Stimulated activated CD4-positive, alpha-beta T cell treated with anti-CD3 and anti-CD28 coated beads, TNF-alpha, amount 100 ng/mL, for 48 hours (primary cell): ENCODE measurements at places on chromosomes 12 and 14.

GRCh38 chr14:88026890-88027289 lies 22.0 kb downstream of the GPR65 start:
- DNase-seq = no peak

GRCh38 chr14:37544407-37544806 lies 50.6 kb downstream of the FOXA1 start:
- no peak for DNase-seq

DNA sequence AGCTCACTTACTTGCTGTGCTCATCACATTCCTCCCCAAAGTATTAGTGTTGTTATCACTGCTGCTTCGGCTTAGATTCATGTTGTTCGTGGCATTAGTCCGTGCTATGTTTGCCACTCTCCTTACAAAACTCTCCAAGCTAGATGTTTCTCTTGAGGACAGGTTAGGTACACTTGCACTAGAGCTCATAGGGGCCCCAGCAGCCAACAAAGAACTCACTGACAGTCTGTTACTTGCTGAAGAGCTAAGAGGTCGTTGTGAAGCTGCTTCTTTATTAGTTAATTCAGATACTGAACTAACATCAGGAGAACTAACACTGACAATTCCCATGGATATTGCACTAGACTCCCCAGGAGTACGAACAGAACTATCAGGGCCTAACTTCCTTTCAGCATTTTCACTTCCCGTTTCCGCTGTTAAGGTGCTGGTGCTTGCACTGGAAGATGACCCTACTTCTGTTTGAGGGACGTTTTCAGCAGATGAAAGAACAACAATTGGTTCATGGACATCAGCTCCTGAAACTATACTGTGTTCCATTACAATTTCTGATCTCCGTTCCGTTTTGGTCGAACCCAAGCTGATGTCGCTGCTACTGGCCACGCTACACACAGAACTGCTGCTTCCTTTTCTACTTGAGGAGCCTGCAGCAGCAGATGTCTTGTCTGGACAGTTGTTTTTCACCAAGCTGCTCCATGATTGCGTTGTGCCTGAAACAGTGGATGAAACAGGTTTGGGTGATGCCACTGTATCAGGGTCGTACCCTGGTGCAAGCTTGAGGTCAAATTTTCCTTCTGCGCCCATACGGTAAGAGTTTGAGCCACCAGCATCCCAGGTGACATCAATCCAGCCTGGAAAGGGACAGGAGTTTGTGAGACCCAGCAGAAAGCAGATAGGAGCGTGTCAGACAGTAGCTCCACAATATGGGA lies 78.7 kb downstream of the HECTD1 start:
- DNase-seq = no peak

DNA sequence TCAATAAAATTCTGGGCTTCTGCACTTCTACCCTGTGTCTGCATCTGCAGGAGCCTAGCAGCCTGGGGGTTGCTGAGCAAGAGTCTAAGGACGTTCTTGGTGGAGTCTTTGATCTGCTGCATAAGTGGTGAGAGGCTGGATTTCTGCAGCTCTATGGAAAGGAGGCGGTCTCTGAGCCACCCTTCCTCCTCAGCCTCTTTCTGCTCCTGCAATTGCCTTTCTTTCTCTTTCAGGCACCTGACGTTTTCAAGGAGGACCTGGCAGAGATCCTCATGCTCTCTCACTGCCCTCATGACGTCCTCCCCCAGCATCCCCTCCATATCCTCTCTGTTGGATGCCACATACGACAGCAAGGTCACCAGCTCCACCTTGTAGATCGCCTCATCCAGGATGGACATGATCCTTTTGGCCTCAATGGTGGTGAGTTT lies 13.6 kb upstream of the TPCN1 start:
- DNase-seq = no peak

DNA sequence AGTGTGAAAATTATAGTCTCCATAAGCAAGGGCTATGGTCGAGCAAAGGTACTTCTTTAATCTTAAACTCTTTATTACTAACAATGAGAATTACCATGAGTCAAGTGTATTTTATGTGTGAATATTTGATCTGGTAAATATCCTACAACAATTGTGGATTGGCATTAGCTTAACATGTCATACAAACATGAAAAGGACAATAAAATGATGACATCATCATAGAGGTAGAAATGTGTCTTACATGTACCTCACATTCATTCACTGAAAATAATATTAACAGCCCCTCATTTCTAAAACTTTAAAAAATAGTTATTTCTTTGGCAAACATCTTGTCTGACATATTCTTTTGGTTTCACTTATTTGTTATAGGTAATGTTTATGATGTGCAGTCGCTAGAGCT lies 355.0 kb downstream of the NAV3 start:
- no peak for DNase-seq

GRCh38 chr12:30047516-30048254 lies 263.9 kb upstream of the TMTC1 start:
- no peak for DNase-seq

DNA sequence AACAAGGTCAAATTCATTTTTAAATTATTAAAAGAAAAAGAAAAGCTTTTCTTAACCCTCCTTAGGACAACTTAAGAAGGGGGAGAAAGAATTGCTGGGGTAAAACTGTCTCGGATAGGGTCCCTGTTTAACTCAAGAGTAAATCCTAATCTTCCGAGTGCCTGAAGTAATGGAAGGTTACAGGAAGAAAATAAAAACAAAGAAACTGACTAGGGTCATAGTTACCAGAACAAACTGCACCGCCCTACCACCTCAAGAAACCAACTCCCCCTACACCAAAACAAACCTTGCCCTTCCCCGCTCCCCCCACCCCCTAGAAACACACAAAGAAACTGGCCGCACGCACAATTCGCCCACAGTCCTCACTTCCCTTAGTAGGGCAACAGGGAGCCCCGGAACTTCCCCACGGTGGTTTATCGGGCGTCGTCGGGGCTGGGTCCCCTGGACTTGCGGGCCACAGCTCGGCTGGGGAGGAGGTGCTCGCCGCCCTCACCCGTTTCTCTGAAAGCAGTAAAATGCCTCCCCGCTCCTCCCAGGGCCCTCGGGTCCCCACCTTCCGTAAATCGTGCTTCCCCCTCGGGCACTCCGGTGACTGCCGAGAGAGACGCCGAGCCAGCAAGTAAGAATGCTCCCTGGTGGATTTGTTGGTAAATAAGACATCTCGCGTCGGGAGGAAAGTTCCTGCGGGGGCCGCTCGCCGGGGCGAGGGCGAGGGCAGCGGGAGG lies 2.4 kb downstream of the SINHCAF start:
- DNase-seq = peak; percentile 37

DNA sequence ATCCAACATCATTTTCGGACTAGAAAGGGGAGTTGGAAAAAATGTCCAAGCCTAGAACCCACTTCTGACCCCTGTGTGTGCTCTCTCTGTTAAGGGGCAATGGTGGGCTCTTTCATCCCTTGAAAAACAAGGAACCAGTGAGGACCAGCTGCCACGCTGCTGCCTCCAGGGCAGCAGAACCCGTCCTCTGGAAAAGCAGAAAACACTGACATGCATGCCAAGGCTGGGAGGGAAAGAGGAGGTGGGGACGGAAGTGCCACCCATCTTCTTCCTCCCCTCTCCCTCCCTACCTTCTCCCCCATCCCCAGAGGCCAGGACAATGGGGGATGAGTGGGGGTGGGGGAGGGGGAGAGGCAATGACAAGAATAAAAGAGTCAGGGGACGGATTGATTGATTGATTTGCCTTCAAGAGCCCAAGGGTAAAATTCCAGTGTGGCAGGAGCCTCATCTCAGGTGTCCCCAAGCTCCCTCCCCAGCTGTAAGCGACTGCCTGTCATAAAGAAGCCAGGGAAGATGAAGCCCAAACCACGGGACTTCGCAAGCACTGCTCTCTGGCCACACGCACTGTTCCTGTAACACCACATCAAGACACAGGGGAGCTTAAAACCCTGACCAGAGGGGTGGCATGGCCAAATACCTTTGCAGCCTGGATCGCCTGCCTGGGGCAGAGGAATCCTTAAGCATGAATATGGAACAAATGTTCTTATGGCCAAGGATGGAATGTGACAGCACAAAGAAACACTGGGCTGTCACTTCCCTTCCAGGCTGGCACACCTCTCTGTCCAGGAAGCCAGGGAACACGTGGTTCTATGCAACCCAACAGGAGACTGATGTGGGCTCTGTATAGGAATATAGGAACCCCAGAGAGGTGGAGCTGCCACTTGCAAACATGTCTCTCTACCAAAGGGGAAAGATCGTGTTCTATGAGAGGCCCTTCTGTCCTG lies 38.9 kb upstream of the BDKRB2 start:
- no peak for DNase-seq

DNA sequence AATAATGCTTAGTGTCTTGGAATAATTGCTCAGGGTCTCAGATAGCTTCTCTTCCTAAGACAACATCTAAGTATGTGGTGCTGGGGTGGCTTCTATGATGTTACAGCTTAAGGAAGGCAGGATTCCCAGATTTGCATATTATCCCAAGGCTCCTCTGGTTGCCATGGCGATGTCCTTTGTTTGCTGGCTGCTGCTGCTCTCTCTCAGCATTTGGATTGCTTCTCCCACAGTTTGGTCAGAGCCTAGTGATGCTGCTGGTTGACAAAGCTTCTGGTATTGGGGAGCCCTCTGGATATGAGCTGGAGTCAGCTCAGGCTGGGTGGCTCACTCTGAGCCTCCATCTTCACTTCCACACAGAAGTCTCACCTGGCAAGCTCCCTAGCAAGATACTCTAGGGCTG lies 56.4 kb upstream of the FBXO33 start:
- no peak for DNase-seq

DNA sequence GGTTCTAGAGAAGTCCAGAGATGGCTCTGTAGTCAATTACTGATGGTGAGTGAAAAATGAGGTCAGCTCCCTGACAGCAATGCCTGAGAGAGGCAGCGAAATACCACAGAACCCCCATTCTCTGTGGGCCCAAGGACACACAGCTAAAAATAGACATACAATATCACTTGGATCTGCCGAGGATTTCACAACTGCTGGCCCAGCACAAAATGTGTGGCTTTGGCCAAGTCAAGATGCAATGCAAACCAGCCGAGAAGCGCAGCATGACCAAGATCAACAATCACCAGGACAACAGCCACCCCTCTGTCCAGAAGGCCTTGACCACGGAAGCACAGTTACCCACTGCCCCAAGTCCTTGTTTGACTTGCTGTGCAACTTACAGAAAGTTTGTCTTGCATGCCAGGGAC lies 52.2 kb downstream of the CKAP4 start:
- DNase-seq = no peak

DNA sequence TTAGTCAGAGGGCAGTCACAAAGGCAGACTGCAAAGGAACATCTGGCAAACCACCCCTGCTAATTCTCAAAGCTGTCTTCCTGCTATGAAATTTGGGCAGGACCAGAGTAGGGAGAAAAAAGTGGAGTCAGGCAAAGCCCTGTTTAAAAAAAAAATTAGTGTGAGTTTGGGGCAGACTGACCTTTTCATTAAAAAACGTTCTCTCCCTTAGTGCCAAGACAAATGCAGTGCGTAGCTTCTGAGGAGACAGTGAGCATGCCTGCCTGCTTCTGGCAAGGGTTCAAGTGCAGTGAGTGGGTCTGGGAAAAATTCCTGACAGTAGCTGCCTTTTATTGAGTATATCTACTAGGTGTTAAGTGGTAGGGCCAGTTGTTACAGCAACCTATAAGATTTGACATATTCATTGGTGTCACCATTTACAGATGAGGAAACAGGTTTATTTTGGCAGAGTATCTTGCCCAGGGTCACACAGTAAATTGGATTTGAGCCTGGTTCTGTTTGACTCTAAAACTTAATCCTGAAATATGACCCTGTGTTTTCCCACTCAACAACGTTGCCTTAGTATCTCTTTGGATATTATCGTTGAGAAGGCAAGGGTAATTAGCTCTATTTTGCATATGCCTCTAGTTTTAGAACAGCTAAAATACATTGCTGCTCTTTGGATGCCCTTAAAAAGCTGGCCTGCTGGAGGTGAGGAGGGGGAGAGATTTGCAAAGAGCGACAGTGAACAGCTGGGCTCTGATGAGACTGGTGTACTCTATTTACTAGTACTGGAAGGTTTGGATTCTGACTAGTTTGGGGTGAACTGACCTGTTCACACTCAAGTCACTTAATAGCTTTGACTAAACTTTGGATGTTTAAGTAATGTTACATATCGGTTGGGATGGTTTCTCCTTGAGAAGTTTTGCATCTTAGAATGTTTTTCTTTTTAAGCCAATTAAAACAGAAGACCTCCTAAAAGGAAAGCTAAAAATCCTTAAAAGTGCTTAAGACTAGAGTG lies 72.8 kb downstream of the PAPOLA start:
- no peak for DNase-seq

- no peak for DNase-seq
These were observed 4.5 kb upstream of the KRT3 start for GRCh38 chr12:52800259-52800917.

- DNase-seq = no peak
These were observed 48.6 kb upstream of the GTF2A1 start for GRCh38 chr14:81269100-81269978.

- no peak for DNase-seq
These were observed 31.7 kb downstream of the WDR20 start for GRCh38 chr14:102171173-102172020.

DNA sequence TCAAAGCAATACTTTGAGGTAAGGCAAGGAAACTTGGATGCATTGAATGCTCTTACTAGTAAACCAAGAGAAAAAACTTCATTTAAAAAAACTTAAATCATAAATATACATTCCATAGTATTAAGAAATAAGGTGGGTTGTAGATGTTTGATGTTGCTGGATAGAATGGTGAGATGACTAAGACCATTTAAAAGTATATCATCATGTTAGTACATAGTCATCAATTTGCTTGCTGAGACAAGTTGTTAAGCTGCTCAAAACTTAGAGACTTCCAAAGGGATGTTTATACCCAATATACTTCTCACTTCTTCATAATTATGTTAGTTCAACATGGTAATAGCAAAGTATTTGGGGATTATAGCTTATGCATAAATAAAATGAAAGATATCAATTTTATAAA lies 675.5 kb upstream of the MGAT4C start:
- DNase-seq = no peak

DNA sequence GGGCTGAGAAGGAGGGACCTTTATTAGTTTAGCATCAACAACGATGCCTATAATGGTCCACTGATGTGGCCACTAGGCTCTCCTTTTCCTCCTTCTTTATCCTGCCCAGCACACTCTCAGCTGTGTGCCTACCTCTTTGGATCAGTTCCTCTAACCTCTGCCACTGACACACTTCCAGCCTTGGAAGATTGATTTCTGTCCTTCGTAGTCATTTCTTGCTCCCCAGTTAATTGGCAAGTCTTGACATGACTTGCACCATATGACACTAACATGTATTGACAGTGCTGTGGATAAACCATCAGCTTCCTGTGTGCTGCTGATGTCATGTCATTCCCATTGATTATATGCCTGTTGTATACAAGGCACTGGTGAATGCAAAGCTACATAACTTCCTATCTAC lies 90.2 kb upstream of the PLEKHG7 start:
- no peak for DNase-seq

DNA sequence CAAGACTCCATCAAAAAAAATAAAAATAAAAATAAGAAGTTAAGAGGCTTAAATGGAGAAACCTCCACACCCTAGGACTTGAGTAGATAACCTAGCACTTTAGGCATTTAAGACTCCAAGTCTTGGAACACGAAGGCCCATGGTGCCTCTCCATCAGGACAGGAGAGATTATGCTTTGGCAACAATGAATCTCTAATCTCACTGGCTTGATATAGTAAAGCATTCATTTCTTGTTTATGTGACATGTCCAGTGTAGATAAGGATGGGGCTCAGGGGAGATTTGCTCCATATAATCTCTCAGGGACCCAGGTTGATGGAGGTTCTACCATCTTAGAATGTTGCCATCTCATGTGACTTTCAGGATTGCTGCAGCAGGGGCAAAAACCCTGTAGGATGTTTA lies 117.7 kb upstream of the FUT8 start:
- no peak for DNase-seq
